ENCODE measurements at places on chromosomes 11 and 22.

DNA sequence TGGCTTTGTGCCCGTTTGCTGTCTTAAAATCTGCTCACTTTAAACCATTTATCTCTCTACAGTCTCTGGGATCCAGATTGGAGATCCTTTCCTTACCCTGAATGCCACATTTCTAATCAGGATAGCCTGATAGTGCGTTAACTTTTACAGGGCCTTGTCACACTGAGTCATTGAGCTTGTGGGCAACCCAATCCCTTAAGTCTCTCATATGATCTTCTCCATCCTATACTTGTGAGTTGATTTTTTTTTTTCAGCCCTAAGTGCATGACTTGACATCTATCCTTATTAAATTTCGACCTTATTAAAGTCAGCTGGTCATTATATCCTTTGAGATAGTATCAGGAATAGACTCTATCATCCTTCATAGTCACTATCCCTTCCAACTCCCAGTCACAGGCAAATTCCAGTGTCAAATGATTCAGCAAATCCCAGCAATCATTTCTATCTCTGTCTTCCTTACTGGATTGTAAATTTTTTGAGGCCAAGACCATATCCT, 57.7 kb downstream of the TEAD1 start:
- DNase-seq, result no peak

GRCh38 chr11:26792941-26793340, 71.1 kb upstream of the SLC5A12 start:
- DNase-seq, result no peak

DNA sequence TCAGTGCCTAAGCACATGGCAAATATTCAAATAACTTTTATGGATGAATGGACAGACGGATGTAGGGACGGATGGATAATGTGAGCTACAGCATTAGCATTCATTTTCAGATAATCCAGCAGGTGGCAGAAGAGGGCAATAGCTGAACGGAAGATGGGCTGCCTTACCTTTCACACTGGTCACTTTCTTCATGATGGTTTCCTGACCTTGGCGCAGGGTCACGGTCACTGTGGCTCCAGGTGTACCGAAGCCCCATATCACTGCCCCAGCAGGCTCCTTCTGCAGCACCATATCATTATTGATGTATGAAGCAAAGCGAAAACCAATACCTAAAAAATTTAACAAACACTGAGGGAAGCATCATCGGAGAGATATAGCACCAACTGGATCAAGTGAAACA, 4.3 kb downstream of the SIAE start:
- no peak for DNase-seq

DNA sequence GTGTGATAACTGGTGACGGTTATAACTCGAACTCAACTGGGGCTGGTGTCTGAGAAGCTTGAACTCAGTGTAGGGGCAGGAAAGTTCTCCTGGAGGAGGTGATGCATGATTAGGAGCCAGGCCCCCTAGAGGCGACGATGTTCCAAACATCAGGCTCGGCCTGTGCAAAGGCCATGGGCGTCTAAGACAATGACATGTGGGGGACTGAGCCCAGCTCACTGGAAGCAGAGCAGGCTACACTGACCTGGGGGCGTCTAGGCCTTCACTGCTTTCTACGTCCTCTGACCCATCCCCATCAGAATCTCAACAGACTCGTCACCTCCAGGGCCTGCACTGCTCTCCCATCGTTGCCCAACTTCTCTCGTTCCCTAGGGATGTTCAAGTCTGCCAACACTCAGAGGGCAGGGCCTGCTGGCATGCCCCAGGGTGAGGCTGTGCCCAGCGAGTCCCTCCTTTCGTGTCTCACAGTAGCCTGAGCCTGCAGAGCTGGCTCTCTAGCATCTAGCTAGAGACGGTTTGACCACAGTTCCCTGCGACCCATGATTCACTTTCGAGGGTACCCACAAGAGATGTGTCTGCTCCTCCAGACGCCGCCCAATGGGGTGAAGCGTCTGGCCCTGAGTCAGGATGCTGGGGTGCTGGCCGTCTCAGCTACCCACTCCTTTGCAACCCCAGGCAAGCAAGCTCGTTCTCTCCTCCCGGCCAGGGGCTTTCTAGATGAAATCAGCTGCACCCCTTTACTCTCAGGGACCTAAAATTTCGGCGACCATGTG, 1.1 kb upstream of the ATG16L2 start:
- DNase-seq, result peak; percentile 56

DNA sequence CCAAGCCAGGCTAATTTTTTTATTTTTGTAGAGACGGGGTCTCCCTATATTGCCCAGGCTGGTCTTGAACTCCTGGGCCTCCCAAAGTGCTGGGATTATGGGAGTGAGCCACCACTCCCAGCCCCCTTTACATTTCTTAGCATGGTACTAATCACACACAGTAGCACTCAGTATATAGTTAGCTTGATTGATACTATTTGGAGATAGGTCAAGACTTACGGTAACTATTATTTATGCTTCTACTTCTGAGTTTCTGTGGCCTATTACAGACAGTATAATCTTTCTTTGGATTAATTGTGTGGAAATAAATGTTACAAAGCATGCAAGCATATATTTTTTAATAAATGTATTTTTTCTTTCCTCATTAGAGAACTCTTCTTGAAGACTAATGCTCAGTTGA, 192.2 kb downstream of the UVRAG start:
- DNase-seq, result no peak

DNA sequence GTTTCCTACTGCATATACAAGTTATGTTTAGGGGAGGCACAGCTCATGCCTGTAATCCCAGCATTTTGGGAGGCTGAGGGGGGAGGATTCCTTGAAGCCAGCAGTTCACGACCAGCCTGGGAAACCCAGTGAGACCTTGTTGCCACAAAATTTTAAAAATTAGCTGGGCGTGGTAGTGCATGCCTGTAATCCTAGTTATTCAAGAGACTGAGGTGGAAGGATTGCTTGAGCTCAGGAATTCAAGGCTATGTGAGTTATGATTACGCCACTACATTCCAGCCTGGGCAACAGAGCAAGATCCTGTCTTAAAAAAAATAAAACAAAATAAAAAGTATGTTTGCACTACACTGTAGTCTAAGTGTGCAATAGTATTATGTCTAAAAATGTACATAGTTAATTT, 108.8 kb upstream of the TEAD1 start:
- DNase-seq, result no peak

DNA sequence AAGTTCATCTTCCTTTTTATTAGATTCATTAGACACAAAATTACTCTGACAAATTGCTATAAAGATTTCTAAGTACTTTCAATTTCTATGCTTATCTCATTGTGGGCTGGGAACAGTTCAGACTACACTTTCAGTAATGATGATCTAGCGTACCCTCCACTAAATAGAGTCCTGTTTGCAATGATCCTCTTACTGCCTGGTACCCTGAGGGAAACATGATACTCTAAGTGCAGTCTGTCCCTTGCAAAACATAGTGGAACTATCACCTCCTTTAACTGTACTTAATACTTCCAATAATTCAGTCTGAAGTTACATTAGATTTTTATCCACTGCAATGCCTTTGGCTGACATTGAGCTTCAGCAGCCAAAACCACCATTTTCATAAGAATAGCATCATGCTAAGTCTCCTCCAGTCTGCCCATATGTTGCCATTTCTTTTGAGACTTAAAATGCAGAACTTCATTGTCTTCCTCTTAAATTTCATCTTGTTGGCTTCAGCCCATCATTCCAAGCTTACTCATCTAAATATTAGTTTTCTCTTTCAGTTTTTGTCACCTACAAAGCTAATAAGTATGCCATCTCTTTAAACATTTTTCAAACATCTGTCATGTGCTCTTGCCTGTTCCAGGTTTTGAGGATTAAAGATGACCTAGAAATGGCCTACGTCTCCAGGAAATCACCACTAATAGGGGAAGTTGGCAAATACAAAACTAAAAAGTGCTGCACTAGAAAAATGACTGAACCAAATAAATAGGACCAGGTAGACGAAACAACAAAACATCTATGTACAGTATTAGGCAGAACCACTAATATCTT, 55.5 kb downstream of the PAK1 start:
- no peak for DNase-seq

DNA sequence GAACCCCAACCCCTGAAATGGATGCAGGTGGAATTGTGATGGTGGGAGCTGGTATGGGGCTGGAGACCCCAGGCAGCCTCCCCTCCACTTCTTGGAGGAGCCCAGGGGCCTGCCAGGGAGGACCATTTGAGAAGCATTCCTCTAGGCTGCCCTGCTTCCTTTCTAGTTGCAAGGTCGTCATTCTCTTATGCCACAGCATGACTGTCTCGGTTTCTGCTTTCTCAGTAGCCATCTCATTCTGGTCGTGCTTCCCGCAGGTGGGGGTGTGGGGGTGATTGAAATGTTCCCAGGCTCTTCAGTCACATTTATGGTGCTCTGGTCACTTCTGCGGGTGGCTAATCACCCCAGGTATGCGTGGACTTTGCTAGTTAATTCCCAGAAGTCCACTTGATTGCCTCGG, 223.7 kb upstream of the TBCEL start:
- DNase-seq, result no peak

DNA sequence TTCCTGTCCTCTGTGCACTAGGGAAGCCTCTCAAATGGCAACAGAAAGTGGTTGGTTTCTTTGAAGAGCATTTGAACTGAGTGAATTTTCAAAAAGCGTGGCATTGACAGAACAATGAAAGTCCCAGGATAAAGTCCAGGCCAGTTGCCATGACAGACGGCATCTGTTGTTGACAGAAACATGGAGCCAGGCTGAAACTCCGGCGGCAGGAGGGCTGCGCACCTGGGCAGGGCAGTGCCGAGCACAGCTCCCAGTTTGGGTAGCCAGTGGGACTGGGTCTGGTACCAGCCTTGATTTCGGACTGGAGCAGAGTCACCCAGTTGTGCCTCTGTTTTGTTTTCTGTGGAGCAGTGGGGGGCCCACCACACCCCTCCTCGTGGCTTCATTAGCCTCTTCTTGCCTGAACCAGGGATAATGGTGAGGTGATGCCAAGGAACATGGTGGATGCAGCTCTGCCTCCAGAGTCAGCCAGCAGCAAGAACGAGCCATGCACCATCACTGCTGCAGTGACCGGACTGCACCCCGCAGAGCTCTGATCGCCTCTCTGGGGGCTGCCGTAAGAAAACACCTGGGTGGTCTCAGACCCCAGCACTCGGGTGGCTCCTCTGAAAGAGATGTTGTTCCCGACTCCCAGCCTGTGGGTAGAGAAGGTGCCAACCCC, 9.8 kb upstream of the SEPTIN5 start:
- no peak for DNase-seq

GRCh38 chr11:72522186-72522585, 87.9 kb upstream of the CLPB start:
- DNase-seq, result no peak

DNA sequence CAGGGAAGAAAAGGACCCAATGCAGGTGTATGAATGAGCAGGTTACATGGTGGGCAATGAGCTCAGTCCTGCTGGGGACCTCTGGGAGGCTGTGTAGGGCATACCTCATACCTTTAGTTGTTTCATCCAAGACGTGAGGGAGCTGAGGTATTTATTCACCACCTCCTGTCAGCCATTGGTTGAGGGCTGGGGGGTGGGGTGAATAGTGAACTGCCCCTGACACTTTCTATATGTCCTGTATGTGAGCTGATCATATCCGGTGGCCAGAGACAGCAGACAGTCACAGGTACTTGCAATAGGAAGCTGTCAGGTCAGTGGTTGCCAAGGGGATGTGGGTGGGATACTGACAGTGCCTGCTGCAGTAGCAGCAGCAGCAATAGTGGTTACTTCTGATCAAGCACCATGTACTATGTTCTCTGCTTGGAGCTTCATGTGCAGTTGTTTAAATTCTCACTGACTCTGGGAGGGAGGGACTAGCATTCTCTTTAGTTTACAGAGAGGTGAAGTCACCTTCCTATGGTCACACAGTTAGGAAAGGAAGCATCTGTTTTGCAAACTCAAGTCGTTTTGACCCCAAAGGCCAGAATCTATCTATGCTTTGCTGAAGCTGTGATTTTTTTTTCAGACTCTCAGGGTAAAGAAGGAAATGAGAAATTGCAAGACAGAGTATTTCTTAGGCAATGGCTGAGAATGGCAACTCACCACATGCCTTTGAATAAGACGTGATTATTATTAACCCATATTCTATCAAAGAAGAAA, 54.0 kb downstream of the MIAT start:
- no peak for DNase-seq

GRCh38 chr11:30426781-30427180, 103.9 kb downstream of the ARL14EP start:
- no peak for DNase-seq

DNA sequence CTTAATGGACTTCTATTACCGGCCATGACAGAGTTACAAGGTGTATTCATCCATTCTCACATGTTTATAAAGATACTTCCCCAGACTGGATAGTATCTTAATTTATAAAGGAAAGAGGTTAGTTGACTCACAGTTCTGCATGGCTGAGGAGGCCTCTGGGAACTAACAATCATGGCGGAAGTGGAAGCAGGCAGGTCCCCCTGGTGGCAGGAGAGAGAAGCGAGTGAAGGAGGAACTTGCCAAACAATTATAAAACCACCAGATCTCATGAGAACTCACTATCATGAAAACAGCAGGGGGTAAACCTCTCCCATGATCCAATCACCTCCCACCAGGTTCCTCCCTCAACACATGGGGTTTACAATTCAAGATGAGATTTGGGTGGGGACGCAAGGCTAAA, 170.0 kb upstream of the PDGFD start:
- DNase-seq, result no peak

DNA sequence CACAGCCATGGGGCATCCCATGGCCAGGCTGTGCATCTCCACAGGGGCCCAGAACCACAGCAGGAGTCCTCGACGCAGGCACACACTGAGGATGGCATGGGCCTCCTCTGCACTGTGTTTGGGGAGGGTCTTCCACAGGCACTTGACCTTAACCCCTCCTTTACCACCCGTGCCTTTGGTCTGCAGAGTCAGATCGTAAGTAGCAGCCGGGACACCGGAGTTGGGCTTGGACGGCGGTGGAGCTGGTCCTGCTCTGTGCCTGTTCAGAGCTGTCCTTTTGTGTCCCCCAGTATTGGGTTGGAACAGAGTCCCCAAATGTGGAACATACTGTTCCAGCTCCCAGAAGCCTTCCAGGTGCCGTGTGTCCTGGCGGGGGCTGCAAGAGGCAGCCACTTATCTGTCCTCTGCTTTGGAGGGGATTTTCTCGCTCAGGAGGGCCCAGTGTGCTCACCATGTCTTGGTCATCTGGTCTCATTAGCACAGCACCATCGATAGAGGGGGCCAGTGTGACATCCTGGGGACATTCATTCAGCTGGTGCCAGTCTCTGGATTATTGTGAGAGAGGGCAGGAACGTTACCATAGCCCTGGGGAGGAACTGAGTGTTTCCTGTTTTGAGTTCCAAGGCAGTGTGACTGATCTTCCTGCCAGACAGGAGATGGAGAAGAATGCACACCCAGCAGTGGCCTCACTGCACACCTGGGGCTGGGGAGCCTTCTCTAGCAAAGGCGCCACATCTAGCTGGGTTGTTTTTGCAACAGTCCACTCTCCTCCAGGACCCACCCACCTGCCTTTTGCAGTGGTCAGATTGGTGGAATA, 12.4 kb downstream of the CRELD2 start:
- DNase-seq, result no peak

DNA sequence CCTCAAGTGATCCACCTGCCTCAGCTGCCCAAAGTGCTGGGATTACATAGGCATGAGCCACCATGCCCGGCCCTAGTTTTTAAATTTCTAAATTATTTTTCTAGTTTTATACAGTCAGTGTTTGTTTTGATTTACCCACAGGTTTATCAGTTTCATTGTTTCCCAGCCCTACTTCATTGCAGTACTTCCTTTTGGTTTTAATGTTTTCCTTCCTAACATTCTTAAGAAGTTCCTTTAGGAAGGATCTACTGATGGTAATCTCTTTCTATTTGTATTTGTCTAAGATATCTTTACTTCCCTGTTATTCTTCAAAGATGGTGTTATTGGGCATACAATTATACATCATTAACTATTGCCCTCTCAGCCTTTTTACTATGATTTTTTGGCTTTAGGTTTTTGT, 4.9 kb upstream of the EXT2 start:
- no peak for DNase-seq

All from activated T-helper 1 cell treated with anti-CD3 and anti-CD28 coated beads, Interleukin-2, amount 50 U/mL, for 16 hours (primary cell).